ENCODE measurements at places on chromosomes 2 and 18.

- no peak for DNase-seq
Measured at GRCh38 chr2:173239644-173240043, 115.0 kb upstream of the CDCA7 start.

GRCh38 chr2:47641366-47641765 lies 141.6 kb upstream of the MSH6 start:
- no peak for DNase-seq

GRCh38 chr2:149076863-149077412 lies 38.4 kb downstream of the LYPD6B start:
- no peak for DNase-seq

- DNase-seq = no peak
Measured at GRCh38 chr2:205996161-205996560, 89.8 kb downstream of the INO80D start.

DNA sequence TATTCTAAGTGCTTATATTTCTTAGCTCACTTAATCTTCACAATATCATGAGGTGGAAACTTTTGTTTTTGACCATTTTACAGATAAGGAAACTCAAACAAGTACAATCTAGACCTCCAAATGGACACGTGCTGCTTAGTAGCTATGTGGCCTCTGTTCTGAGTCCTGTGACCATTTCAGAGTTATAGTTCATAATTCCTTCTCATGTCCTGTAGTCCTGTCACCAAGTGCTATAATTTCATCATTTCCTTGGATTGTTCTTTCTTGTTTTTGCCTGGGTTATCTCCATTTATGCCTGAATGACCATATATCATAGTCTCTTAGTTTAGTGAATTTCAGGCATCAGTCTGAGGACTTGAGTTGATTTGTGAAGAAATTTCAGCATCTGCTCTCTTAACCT lies 91.7 kb downstream of the NUP35 start:
- no peak for DNase-seq

- DNase-seq = no peak
Measured at GRCh38 chr18:64244571-64244970, 95.7 kb upstream of the LINC00305 start.

DNA sequence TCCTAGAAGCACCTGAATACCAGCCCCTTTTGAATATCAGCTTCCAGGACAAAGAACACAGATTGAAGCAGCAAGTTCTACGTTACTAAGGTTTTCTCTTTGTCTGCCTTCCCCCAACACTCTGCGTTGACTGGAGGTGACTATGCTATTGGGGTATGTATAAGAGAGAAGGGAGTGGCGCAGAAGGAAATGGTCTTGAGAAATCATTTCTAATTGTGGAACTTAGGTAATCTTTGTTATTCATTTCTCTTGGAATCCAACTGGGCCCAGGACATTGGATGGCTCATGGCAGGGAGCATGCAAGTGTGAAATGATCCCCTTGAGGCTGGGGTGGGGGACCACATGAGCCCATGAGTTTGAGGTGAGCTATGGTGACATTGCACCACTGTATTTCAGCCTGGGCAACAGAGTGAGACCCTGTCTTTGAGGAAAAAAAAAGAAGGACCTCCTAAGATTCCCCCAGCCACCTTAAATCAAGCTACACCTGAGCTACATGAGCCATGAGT lies 29.7 kb downstream of the XDH start:
- DNase-seq = no peak

- DNase-seq = no peak
Measured at GRCh38 chr2:79855264-79856006, 342.6 kb downstream of the CTNNA2 start.

- peak; percentile 63 for DNase-seq
Measured at GRCh38 chr2:231925303-231926179, 655 bp downstream of the NPPC start.

DNA sequence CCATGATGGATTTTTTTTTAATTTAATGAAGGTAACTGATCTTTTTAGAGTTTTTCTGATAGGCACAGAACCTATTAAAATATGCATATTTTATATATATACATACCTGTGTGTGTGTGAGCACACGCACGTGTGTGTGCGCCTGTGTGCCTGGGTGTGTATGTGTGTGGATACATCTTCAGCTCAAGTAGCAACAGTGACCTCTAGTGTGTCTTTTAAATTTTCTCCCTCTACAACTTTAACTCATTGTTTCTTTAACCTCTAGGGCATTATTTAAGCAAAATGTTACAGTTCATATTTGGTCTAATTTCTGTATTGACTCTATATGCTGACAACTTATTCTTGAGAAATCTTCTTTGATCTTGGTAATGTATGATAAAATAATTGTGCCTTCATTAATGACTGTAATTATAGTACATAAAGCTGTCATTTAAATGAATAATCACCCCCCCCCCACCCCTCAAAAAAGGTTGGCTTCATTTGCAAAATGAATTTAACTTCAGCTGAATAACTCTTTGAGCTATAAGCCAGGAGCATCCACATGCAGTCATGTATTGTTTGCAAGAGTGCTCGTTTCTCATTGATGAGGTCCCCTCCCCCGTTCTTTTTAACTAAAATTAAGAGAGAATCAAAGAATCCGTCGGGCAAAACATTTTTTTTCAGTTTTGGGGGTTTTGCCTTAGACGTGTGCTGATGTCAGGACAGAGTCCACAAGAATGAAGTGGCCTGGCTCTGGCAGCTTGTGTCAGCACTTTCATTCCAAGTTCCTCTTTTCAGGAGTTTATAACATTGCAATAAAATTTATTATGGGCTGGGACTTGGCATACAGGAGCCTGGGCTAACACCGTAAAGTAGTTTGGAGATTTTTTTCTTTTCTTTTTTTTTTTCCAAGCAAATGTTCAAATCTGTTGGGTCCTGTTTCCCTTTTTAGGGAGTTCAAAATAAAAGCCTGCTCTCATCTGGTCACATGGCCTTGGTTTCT lies 80.0 kb downstream of the ETAA1 start:
- DNase-seq = no peak

DNA sequence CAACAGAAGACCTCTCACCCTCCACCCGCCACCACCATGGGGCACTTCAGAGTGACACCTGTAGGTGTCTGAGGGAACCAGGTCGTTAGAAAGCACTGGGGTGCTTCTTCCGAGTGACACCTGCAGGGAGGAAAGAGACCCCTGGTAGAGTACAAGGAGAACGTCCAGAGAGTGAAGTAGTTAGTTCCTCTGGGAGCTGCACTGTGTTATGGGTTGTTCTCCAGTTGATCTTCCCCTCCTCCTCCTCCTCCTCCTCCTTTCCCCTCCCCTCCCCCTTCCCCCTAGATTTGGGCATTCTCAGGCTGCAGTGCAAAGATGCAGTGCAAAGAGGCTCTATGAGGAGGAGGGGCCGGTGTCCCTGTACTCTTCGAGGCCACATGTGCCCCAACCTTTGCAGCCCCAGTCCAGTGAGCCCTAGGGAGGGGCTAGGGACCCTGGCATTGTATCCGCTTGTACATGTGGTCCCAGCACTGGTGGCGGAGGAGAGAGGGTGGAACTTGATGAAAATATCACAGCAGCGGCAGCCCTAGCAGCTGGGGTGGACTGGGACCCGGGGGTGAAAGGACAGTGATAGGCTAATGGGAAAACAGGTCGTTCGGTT lies 850 bp downstream of the DNAJB2 start:
- no peak for DNase-seq

DNA sequence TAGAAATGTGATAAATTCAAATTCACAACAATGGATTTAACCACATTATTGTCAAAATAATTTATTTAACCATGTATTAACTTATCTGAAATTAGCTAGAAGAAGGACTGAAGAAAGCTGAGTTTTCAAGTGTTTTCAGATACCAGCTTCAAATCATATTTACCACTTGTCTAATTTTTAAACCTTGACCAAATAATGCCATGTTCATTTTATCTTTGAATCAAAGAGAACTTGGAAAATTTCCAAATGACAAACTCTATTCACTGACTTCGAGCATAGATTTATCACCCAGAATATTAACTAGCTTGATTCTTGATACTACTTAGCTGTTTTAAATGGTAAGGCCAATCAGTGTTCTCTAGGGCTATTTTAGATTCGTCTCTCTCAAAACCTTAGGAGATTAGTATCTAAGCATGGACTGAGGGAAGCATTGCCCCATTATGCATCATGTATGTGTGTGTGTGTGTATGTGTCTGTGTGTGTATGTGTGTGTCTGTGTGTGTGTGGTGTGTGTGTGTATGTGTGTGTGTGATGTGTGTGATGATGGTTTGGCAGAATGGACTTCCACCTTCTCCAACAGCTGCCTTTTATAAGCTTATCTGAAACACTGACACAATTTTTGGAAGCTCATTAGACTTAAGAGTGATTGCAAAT lies 667.5 kb upstream of the FANCL start:
- DNase-seq = no peak

GRCh38 chr2:211745295-211746097 lies 793.1 kb downstream of the ERBB4 start:
- no peak for DNase-seq

GRCh38 chr2:129752686-129753085 lies 226.8 kb upstream of the RAB6C start:
- no peak for DNase-seq

- DNase-seq = no peak
Measured at GRCh38 chr2:37020887-37021796, 54.8 kb upstream of the STRN start.

- DNase-seq = no peak
Measured at GRCh38 chr2:46200100-46200690, 97.0 kb upstream of the EPAS1 start.

- DNase-seq = no peak
Measured at GRCh38 chr2:58497168-58497567, 256.0 kb upstream of the FANCL start.

- DNase-seq = no peak
Measured at GRCh38 chr2:127175751-127176354, 44.2 kb downstream of the CYP27C1 start.

DNA sequence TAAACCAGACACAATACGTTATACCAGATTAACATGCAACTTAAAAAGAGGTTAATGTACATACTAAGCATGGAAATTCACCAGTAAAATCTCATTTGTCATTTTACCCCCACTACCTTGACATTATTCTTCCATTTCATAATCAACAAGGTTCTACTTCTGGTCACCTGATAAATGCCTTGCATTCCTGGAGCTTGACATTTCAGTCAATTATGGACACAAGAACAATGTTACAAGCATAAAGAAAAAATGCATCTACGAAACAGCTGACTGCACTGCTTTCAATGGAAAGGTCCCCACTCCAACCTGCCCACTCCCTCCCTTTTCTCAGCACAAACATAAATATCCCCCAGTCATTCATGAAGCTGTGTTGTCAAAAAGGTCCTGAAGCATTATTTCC lies 31.4 kb downstream of the ARL5A start:
- no peak for DNase-seq

- no peak for DNase-seq
Measured at GRCh38 chr2:200869014-200869413, 4.6 kb upstream of the CLK1 start.

GRCh38 chr18:45430041-45430440 lies 185.2 kb upstream of the SLC14A2 start:
- no peak for DNase-seq

DNA sequence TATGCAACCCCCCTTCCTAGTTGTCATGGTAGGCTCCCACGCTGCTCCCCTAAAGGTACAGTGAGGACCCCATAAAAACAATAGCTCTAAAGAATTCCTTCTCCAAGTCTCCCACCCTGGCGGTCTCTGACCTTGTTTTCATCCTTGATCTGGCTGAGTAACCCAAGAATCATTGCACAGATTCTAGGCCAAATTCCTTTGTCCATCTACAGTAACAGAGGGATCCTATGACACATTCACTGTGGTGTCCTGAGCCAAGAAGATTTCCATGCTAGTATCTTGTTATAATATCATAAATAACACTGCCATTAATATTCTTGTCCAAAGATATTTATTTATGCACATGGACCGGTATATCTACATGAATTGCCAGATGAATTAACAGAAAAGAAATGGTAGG lies 240.2 kb downstream of the CYP26B1 start:
- DNase-seq = no peak

DNA sequence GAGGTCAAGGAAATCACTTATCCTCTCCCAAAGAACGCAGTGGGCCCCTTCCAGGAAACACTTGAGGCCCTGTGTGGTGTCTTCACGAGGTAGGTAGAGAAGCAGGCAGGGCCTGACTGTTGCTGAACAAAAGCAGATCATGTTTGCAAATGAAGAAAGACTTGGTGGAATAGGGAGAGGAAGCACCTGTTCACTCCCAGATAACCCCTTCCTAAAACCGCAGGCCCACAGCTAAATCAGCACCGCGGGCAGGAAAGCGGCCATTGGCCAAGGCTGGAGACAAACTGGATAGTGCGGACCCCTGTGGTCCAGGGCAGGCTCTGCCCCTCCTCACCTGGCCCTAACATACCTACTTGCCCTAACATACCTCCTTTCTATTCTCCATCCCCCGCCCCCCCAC lies 64.9 kb upstream of the KLHL29 start:
- DNase-seq = no peak

DNA sequence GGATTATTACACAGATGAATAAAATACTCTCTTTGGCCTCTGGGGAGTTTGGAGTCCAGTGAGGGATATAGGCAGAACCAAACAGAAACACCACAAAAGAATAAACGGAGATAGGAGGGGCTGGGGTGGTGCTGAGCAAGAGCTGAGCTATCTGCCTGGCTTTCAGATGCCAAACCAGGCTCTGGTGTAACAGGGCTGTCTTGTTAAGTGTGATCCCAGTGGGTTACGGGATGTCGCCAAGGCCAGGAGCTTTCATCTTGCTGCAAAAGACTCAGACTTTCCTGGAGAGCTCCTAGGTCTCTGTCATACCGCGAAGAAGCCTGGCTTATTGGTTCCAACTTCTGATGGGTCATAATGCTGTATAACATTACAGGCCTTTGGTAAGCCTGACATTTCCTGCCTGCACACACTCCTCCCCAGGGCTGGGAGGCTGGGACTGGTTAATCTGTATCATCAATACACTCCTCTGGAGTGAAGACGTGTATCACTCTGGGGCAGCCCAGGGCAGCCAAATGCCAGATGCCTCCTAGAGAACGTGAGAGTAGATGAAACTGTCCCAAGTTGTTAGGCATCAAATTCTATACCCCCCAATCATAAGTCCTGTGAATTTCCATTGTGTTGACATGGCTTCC lies 60.5 kb downstream of the STPG4 start:
- no peak for DNase-seq

- DNase-seq = peak; percentile 64
Measured at GRCh38 chr2:230225486-230225885, at the start of gene SP140. Gene SP140 (plus strand): TSS chr2:230225736. CDS start chr2:230225845, 109 bp downstream.

- no peak for DNase-seq
Measured at GRCh38 chr2:48183991-48184390, 277.7 kb upstream of the FBXO11 start.

- DNase-seq = no peak
Measured at GRCh38 chr2:11090187-11090586, 65.1 kb upstream of the SLC66A3 start.

- no peak for DNase-seq
Measured at GRCh38 chr2:222656526-222657446, 894 bp upstream of the FARSB start.

GRCh38 chr2:219727771-219728429 lies 100.5 kb downstream of the SLC4A3 start:
- no peak for DNase-seq

- DNase-seq = no peak
Measured at GRCh38 chr2:41199334-41199733, 747.4 kb upstream of the SLC8A1 start.

GRCh38 chr2:79820281-79820680 lies 307.4 kb downstream of the CTNNA2 start:
- no peak for DNase-seq

GRCh38 chr2:158184001-158184400 lies 82.3 kb downstream of the UPP2 start:
- no peak for DNase-seq

Data from stimulated activated CD4-positive, alpha-beta T cell treated with anti-CD3 and anti-CD28 coated beads, Interleukin-15, amount 100 ng/mL, for 1 hour (primary cell).